Activated T-cell treated with anti-CD3 and anti-CD28 coated beads, Interleukin-2, amount 50 U/mL, for 72 hours (primary cell): ENCODE measurements at places on chromosomes 6 and 20.

DNA sequence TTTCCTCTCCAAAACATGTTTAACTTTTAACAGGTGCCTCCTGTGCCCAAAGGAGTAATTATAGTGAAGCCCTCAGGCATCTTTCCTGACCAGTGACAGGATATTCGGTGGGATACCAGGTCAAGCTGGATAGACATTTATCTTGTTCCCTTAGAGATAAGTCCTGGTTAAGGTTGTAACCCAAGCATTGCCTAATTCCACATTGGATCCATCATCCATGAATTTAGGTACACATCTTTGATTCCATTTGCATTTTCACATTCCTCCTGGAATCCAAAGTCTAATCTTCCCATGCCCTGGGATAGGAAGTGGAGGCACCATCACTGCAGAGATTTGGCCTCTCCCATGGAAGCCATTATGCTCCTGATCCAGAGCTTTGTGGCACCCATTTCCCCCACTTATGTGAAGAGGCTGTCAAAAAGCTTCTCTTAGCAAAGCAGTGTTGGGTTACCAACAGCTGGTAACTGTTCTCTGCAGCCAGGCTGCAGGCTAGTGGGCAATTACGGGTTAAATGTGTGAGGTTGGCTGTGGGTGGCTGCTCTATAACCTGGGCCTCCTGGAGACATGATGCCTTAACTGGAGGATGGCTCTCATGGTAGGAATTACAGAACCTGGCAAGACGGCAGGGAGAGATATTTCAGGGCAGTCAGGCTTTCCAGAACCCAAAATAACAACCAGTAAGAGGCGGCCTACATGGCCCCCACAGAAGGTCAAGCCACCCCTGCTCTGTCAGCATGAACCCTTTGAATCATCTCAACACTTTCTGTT, 96.9 kb upstream of the VGLL2 start:
- no peak for DNase-seq

DNA sequence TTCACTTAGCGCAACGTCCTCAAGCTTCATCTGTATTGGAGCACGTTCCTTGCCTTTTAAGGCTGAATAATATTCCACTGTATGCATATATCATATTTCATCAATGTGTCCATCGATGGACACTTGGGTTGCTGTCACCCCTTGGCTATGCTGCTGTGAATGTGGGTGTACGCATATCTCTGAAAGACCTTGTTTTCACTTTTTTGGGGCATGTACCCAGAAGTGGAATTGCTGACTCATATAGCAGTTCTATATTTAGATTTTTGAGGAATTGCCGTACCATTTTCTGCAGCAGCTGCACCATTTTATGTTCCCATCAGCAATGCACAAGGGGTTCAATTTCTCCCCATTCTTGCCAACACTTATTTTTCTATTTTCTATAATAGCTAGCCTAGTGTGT, 22.8 kb upstream of the SLC23A2 start:
- DNase-seq = no peak

GRCh38 chr6:35620706-35621105, 68.0 kb downstream of the FKBP5 start:
- no peak for DNase-seq

GRCh38 chr20:57894096-57894495, 184.3 kb upstream of the PMEPA1 start:
- no peak for DNase-seq

DNA sequence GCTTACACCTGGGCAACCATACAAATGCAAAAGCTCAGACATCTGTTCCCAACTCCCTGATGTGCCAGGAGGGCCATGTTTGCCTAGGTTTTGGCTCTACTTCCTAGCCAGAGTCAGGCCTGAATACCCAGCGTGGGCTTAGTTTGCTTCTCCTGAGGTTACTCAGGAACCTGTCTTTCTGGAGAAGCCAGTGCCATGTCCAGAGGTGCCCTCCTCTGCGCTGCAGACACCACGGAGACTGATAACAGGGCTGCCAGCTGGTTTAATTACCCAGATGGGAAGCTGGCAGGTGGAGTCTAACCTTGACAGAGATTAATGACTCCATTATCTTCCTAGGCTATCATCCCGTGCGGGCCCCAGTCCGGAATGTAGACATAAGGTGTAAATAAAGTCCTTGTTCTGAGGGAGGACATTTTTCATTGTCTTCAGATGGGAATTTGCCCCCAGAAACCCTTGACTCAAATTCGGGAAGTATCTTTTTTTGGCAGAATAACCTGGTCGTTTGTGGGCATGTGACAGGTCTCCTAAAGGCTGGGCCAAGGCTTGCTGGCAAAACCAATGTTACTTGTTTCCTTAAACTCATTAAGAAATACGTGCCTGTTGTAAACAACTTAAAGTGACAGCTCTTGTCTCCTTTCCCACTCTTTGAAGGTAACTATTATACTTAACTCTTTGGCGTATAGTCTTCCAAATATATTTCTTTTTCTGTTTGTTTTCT, 29.2 kb upstream of the ZNFX1 start:
- no peak for DNase-seq

DNA sequence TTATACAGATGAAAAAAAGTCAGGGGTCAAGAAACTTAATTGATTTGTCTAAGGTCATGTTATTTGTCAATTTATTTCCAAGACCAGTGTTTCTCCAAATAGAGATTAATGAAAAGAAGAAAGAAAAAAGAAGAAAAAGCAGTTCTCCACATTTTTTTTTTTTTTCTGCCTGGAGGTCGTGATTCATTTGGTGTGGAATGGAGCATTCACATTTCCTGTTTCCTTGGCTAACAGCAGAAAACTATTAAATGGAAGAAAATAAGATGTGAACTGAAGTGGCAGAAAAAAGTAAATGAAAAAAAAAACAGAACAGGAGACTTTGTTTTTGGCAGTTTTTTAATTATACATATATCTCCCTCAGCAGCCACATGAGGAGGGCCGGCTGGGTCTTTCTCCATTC, 470.8 kb upstream of the ZNF337 start:
- no peak for DNase-seq

GRCh38 chr20:6626805-6627204, 140.7 kb upstream of the BMP2 start:
- DNase-seq = no peak

DNA sequence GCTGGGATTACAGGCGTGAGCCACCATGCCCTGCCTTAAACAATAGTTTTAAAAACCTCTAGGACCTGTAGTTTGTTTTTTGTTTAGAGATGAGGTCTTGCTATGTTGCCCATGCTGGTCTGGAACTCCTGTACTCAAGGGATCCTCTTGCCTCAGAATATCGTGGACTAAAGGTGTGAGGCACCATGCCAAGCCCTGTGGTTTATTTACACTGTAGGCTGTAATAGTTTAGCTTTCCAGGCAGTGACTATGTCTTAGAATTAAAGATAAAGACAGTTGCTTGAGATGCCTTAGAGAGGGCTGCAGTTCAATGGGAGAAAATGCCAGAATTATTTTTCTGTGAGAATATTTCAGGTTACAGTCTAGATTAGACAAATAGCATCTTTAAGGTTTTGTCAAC, 72.9 kb downstream of the SGK1 start:
- DNase-seq = no peak

DNA sequence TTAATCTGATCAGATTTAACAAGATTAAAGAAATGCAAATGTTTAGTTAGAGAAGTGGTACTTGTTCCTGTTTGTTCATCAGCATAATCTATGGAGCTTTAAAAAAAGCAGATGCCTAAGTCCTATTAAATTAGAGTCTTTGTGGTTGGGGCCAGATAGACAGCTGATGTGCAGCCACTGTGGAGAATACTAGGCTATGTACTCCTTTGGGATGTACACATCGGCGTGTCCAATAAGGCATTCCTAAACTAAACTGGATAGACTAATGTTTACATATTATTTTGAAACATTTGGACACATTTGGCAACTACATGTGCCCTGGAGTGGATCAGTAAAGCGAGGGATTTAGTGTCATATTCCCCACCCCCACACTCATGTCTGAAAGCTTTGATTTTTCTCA, 459.5 kb downstream of the LMBRD1 start:
- DNase-seq = no peak

- no peak for DNase-seq
These were observed 4.3 kb downstream of the PSMG4 start for GRCh38 chr6:3263096-3263495.

DNA sequence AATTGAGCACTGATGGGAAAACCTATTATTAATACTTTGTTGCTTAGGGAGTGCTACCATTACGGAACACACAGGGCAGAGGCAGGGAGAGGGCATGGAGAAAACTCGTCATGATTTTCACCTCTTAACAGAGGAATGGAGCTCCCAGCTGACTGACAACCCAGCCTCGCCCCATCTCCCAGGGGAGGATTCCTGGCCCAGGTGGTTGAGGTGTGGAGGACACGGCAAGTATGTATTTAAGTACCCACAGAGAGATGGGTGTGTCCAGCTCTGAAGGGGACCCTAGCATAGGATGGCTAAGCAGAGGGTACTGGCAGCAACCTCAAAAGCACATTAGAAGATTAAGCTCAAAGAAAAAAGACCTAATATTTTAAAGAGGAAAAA, 261.9 kb upstream of the MOCS1 start:
- no peak for DNase-seq

DNA sequence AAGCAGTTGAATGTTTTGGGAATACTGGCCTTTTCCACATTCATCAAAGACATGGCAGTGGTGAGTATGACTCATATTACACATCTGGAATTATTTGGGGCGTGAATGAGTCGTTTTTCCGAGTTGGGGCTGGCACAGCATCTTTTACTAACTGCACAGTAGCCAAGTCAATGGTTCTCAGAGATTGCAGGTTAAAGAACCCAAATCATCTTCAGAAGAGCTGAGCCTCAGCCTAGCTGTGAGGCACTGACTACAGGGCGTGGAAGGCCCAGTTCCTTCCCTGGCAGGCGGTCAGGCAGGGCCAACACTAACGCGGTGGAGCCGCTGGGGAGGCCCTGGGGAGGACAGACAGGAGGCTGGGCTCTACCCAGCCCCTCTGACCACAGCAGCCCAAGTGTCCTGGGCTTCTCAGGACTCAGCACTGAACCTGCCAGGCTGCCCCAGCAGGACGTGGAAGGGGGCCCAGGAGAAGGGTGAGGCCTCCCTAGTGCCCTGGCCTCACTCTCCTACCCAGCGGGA, 20.1 kb upstream of the HELZ2 start:
- no peak for DNase-seq

- no peak for DNase-seq
These were observed 12.3 kb upstream of the PRIM2 start for GRCh38 chr6:57305107-57305506.

GRCh38 chr20:17655865-17656479, 26.1 kb downstream of the RRBP1 start:
- DNase-seq = peak; percentile 15

GRCh38 chr6:133314947-133315346, 73.8 kb downstream of the EYA4 start:
- DNase-seq = no peak

DNA sequence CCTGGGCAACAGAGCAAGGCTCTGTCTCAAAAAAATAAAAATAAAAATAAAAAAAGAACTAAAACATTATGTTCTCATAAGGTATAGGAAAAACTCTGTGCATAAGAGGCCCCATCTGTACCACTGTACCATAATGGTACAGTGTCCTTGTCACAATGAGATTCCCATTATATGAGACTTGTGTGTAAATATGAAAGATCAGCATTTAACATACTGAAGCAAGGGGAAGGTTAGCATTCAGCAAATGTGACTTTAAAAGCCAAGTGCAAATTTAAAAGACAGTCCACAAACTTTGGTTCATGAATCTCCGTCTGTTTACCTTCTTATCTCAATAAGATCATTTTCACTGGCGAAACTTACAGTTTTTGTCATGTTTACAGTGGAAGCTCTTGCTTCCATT, 16.2 kb downstream of the DSP start:
- no peak for DNase-seq

- no peak for DNase-seq
These were observed 12.8 kb upstream of the BPI start for GRCh38 chr20:38290829-38291814.

GRCh38 chr20:55354720-55355119, 650.6 kb downstream of the CBLN4 start:
- no peak for DNase-seq

GRCh38 chr6:105664931-105665330, 262.0 kb upstream of the PREP start:
- no peak for DNase-seq
